ENCODE measurements at places on chromosomes 3 and 15.

DNA sequence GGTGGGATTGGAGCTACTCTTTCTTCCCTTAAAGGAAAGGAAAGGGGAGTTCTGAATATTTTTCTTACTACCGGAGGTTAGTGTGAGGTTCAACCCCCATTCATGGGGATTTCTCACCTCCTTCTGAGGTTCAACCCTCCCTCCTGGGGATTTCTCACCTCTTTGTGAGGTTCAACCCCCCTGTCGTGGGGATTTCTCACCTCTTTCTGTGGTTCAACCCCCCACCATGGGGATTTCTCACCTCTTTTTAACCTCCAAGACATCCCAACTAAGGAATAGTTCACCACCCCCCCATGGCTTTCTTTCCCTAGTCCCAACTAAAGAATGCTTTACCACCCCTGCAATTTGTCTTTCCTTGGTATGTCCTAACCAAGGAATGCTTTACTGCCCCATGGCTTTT is 520.3 kb downstream of the EDEM1 start:
- DNase-seq, result no peak

- DNase-seq, result no peak
These were observed 127.8 kb downstream of the GHSR start for GRCh38 chr3:172320468-172320867.

GRCh38 chr15:34620142-34620541 is 36.7 kb upstream of the GOLGA8B start:
- DNase-seq, result no peak

DNA sequence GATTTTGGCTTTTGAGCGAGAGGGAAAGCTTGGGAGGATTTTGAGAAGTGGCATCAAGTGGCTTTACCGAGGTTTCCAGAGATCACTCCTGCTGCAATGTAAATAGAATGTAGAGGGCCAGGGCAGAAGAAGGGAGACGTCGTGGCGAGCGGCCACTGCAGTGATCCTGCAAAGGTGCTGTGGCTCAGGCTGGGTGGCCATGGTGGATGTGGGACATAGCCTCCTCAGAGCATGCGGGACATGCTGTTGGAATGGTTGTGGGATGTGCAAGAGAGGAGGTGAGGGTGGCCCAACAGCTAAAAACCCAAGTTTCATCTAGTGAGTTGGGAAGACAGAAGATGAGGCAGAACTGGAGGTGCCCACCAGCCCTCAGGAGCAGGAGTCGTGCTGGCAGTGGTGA is 3.1 kb upstream of the ATP10A start:
- no peak for DNase-seq

DNA sequence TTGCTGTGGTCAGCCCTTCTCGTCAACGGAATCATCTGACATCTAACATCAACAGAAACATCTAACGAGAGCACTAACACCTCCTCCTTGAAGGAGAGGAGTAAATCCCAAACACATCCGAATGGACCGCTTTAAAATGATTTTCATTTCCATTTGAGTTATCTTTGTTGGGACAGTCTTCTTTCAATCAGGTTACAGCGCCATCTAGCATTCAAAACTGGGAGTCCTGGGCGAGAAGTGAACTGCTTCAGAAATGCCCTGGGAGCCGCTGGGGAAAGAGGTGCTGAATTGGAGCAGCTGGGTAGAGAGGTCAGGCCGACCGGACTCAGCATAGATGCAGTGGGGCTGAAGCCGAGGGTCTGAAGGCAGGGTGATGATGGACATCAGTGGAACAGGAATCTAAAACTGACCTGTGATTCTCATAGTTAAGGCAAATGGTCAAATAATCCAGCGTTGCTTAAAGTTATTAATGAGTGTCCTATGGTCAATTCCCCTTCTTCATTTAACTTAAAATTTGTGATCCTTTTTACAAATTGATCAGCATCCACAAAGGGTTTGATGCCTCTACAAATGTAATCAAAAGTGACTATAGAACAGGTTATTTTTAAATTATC is 170.0 kb upstream of the NDN start:
- DNase-seq, result no peak

GRCh38 chr15:89177633-89178306 is 43.6 kb downstream of the RLBP1 start:
- peak; percentile 65 for DNase-seq

DNA sequence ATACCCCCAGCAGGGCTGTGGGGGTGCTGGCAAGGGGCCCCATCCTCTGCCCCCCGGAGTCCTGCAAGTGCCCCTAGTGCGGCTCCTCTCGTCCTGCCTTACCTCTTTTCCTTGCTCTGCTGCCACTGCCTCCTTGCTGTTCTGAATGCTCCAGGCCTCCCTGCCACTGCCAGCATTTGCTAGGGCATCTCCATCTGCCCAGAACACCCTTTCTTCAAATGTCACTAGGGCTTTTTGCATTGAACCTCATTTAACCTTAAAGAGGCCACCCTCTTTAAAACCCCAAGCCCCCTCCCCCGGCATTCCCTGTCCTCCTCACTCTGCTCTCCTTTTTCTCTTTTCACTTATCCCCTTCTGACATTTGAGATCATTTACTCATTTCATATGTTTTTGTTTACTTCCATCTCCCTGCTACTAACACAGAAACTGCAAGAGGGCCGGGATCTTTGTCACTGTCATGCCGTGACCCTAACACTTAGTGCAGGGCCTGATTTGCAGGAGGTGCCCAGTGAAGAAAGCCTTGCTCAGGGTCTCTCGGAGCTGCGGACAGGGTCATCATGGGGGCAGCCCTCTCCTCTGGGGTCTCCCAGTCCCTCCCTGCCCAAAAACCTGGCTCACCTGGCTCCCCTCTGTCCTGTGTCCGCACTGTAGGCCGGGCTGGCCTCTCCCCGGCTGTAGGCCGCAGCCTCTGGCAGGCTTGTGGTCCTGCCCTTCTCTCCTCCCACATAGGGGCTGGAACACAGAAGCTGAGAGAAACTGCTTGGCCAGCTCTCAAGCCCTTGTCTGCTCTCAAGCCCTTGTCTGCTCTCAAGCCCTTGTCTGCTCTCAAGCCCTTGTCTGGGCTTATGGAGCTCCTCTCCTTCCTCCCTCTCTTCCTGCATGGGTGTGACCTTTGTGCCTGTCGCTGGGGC is at the start of gene ACOX2:
Gene ACOX2, minus strand, starts transcription at position 690 of the 911 bp plus-strand sequence. CDS start 2,084 bp downstream, outside the sequence.
- no peak for DNase-seq
